ENCODE measurements at places on chromosomes 12 and 14. TPM values are rescaled to one million over a fixed set of nuclear protein-coding genes. Genes with fewer than 3 reads are reported as not detected.

OR4N2 gene
- total RNA-seq = not detected

PTPN21 gene
- 0.53 TPM for total RNA-seq

DNA sequence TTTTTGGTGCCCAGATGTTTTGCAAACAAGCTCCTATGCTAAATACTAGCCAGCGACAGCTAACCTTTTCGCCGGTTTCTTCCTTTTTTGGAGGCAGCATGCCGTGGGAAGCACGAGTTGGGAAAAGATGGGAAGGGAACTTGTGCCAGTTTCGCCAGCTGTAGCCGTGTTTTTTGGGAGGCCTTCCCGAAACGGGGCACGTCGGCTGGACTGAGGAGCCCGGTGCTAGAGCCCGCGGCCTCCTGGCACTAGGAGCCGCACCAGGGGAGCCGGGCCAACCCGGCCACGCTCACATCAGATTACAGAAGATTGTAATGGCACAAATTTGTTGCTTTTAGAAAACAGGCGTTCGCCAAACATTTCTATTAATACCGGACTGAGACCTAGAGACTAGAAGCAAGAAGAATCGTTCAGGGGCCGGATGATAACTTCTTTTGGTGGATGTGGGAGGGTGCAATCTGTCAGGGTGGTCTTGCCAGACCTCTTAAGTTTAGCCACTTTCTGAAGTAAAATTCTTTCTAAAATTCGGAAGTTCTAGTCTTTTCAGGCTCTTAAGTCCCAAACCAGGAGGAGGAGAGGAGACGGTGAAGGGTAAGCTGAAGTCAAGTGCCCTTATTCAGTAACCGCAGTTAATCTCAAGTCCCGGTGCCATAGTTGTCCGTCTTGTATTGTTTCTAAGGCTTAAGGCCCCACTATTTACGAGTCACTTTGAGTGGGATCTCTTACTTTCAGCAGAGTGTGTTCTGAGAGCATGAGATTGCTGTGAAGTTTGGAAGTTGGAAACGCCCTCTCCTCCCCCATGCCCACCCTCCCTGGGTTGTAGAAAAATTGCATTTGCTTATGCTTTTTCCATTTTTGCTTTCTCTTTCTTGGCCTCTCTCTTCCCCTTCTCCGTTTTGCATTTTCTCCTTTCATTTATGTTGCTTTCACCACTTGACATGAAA lies 1.3 kb downstream of the RASSF3 start:
- DNase-seq = peak; percentile 53
- H3K27ac ChIP-seq = peak overlapping the region; percentile 82

GRCh38 chr14:46322730-46323403 lies 328.7 kb downstream of the RPL10L start:
- no peaks in the 10 kb centered on the region for H3K4me1 ChIP-seq
- no peaks in the 10 kb centered on the region for H3K27me3 ChIP-seq
- H3K27ac ChIP-seq = no peak overlapping the region
- no peaks in the 10 kb centered on the region for H3K36me3 ChIP-seq

DNA sequence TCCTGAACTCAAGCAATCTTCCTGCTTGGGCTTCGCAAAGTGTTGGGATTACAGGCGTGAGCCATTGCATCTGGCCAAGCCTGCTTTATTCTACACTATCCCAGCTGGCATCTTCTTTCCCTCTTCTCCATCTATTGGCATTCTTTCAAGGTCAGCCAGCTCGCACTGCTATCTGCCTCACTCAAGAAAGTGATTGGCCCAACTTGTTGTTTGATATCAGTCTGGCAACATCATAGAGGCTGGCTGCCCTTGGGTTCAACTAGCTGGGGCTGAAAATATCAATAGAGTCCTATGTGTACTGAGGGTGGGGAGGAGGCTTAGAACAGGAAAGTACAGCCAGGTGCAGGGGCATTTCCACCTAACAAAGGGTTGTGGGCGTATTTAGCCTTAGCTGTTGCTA lies 17.1 kb downstream of the GMFB start:
- no peaks in the 10 kb centered on the region for H3K4me1 ChIP-seq
- no peaks in the 10 kb centered on the region for H3K27me3 ChIP-seq

DNA sequence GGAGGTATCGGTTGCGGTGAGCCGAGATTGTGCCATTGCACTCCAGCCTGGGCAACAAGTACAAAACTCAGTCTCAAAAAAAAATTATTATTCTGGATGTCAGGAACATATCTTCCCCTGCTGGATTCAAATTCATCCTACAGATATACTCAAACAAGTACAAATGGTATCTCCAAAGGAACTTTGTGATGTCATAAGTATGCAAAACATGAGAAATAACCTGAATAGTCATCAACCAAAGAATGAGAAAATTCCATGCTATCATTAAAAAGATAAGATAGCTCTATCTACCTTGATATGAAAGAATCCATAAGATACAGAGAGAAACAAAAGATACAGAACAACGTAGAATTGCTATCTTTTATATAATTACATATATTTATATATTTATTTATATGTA lies 67.7 kb downstream of the EEA1 start:
- no peak overlapping the region for H3K4me3 ChIP-seq
- H3K36me3 ChIP-seq = no peaks in the 10 kb centered on the region
- DNase-seq = no peak
- H3K27ac ChIP-seq = no peak overlapping the region

- DNase-seq = no peak
- no peak overlapping the region for H3K4me3 ChIP-seq
- peak overlapping the region; percentile 41 for H3K27ac ChIP-seq
- H3K4me1 ChIP-seq = no peaks in the 10 kb centered on the region
- H3K27me3 ChIP-seq = no peaks in the 10 kb centered on the region
- H3K36me3 ChIP-seq = no peaks in the 10 kb centered on the region
Observed at GRCh38 chr14:56219666-56220413, 101.6 kb downstream of the PELI2 start.

DNA sequence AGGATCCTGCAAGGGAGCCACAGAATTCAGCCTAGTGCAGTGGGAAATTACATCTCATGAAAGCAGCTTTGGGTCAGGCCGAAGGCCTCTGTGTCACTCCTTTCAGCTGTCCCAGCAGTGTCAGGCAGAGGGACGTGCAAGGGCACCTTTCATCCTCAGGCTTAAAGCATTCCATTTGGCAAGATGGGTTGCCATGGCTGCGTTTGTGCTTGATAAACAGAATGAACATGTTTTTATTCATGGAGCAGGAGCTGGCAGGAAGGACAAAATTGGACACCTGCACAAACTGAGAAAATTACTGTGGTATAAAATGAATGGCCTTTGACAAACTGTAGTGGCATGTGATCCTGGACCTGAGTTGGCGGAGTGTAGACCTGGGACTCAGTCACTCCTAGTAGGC lies 29.4 kb downstream of the ACAD10 start:
- H3K4me3 ChIP-seq = no peak overlapping the region
- no peaks in the 10 kb centered on the region for H3K4me1 ChIP-seq
- no peak for DNase-seq
- no peak overlapping the region for H3K27ac ChIP-seq
- peaks cover 30% of the 10 kb centered on the region for H3K36me3 ChIP-seq

- H3K27me3 ChIP-seq = no peaks in the 10 kb centered on the region
- no peak overlapping the region for H3K27ac ChIP-seq
- DNase-seq = peak; percentile 62
- H3K4me3 ChIP-seq = no peak overlapping the region
Observed at GRCh38 chr12:56581418-56582145, 48.5 kb downstream of the BAZ2A start.

- H3K27me3 ChIP-seq = no peaks in the 10 kb centered on the region
- H3K27ac ChIP-seq = no peak overlapping the region
- no peaks in the 10 kb centered on the region for H3K36me3 ChIP-seq
- H3K4me1 ChIP-seq = peaks cover 5% of the 10 kb centered on the region
- no peak overlapping the region for H3K4me3 ChIP-seq
- no peak for DNase-seq
Observed at GRCh38 chr14:67883717-67884116, 64.1 kb downstream of the RAD51B start.
